Activated T-helper 1 cell treated with Interleukin-2 at 50 U/mL for 16 hours (primary cell): ENCODE measurements at places on chromosomes 16 and 17.

DNA sequence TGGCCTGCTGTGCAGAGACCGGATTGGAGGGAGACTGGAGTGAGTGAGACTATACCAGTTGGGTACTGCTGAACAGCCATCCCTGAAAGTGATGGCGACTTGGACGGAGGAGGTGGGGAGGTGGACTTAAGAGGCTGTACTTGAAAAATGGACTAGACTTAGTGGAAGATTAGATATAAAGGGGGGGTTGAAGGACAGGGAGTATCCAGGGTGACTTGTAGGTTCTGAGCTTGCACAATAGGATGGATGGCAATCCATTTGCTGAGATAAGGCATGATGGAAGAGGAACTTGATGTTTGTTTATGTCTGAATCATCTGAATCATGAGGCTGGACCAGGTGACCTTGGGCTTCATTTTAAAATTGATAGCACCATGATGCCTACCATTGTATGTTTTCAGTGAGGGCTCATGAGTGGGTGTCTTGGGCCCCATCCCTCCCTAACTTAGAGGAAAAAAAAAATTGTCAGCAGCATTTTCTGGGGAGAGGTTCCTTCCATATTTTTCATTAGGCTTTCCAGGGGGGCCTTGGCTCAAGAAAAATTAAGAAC is 41.2 kb downstream of the PRKCA start:
- DNase-seq: no peak

GRCh38 chr16:51951668-51952298 is 595.2 kb downstream of the TOX3 start:
- DNase-seq: no peak

DNA sequence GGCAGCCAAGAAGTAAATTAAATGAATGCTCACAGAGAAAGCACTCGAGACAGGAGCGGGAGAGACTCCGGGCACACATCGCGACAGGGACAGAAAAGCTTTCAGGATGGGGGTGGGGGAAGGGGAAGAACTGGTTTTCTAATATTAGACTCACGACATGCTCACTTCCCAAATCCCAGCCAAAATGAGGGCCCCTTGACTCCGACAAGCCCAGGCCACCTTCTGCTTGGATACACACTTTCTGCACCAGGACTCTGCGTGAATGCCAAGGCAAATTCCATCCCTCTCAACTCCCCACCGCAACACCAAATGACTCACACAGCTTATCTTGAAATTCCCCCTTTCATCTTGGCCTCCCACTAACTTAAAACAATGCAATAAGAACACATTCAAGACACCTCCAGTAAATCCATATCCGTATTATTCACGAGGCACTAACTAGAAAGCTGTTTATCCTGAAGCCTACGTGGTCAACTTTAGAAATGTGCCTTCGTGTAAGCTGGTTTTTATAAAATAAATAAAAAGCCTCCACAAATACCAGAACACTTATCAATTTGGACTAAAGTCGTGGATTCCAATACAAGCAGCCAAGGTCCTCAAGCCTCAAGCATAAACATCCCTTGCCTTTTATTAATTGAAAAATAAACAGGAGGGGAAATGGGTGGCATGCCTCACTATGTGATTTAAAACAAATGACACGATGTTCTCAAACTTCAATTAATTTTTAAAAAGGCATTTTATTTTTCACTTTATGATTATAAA is 46.1 kb downstream of the NXN start:
- DNase-seq: no peak

- DNase-seq: no peak
Observed at GRCh38 chr16:18024611-18025010, 311.9 kb downstream of the NPIPA8 start.

DNA sequence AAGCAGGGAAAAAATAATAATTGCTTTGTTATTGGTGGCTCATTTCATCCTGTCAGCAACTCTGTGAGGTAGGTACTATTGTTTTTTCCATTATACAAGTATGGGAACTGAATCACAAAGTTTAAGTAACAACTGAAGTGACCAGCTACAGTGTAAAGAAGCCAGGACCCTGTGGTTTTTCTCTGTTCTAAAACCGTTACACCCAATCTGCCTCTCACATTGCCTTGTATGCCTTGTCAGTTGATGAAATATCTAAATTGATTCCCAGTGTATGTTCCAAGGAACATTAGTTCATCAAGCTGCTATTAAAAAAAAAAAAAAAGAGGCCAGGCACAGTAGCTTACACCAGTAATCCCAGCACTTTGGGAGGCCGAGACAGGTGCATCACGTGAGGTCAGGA is 5.4 kb downstream of the PIGL start:
- DNase-seq: no peak

GRCh38 chr16:11498683-11499082 is 88.0 kb downstream of the LITAF start:
- DNase-seq: no peak

DNA sequence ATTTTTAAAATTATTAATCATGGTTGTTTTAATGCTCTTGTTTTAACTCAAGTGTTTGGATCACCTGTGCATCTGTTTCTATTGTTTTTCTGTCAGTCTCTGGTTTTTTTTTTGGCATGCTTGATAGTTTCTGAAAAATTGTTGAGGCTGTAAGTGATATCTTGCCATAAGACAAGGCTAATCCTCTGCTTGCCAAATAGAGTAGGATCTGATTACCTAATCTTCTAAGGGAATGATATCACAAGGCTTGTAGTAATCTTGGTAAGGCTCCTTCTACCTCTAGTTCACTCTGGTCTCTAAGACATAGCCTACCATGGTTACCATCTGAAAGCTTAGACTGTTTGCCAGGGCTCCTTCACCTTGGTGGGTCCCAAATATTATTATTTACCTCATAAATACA is 81.0 kb downstream of the ATF7IP2 start:
- no peak for DNase-seq

DNA sequence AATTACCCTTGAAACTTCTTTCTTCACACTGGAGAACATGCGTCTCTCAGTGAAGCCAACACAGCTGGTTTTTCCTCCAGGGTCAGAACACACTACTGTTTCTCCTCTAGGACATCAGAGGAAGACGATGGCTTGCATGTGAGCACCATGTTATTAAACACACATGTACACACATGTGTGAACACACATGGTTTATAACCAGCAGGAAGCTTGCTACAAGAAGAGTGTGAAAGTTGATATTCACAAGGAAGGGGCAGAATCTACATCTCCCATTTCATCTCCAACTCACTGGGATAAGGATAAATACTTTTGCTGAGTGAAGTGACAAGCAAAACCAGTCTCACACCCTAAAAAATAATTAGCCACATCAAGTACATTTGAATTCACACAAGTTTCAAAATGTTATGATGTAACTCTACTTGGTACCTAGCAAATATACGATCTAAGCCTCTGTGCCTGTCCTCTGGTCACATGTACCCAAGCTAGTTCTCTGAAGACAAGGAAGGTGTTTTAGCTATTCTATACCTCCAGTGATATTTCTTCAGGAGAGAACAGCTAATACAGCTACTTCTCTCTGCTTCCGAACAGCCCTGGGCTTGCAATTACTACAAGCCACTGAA is 127.7 kb downstream of the PARN start:
- no peak for DNase-seq

GRCh38 chr16:59783191-59783590 is 1049.1 kb upstream of the GOT2 start:
- no peak for DNase-seq

DNA sequence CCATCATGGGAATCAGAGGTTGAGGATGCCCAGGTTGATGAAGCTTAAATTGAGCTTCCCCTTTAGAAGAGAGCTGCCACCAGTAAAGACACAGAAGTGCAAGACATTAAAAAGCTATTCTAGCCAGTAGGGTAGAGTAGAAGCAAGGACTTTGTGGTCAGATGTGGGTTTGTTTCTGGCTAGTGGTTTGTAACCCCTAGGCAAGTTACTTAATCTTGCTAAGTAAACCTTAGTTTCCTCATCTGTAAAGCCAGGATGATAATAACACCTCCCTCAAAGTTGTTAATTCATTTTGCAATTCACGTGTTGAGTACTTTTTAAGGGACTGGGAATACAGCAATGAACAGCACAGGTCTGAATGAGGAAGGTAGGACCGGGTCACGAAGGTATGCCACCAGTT is 3.6 kb downstream of the SNTB2 start:
- no peak for DNase-seq

DNA sequence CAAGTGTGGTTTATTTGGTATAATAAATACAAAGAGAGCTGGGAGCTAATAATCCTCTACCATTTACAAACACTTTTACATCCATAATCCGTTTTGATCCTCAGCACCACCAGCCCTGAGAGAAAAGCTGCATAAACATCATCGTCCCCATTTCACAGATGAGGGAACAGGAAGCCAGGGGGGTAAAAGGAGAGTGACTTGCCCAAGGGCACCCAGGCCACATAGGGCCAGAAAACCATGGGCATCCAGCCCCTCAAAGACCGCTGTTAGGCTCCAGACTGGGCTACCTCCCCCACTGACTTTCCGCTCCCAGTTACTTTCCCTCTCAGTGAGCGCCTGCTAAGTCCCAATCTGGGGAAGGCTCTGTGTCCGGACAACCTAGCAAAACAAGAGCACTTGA is 6.7 kb downstream of the STX1B start:
- DNase-seq: no peak

- DNase-seq: no peak
Observed at GRCh38 chr17:44522883-44523671, 19.9 kb upstream of the GPATCH8 start.

GRCh38 chr17:74744714-74745547 is 3.5 kb upstream of the NHERF1 start:
- DNase-seq: peak; percentile 75

GRCh38 chr17:13420418-13420826 is 181.3 kb downstream of the HS3ST3A1 start:
- no peak for DNase-seq

- no peak for DNase-seq
Observed at GRCh38 chr16:57167538-57167937, 18.3 kb downstream of the PSME3IP1 start.

DNA sequence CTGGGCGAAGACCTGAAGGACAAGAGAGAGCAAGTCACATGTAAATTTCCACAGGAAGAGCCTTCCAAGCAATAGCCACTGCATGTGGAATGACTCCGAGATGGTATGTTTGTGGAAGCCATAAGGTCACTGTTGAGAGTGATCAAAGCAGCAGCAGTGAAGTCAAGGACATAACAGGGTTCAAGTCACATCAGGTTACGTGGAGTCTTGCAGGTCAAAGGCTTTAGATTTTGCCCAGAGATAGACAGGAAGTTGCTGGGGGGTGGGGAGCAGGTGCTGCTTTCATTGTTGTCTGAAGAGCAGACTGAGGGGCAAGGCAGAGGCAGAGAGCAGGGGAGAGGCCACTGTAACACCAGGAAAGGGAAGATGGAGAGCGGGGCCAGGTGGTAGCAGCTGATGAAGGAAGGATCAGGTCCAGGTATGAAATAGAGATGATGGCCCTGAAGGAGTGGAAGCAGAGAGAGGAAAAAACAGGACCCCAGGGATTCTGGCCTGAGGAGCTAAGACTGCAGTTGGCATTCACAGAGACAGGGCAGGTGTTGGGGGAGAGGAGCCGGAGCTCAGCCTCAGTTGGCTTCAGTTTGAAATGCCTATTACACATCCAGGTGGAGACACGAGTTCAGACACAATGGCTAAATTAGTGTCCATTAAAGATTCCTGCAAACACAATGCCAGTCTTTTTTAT is 129.3 kb upstream of the AXIN2 start:
- no peak for DNase-seq

- no peak for DNase-seq
Observed at GRCh38 chr16:1072526-1073261, at the start of gene SSTR5. Gene SSTR5, plus strand, starts transcription at chr16:1072747. Its CDS starts 6,122 bp downstream, at chr16:1078869.

DNA sequence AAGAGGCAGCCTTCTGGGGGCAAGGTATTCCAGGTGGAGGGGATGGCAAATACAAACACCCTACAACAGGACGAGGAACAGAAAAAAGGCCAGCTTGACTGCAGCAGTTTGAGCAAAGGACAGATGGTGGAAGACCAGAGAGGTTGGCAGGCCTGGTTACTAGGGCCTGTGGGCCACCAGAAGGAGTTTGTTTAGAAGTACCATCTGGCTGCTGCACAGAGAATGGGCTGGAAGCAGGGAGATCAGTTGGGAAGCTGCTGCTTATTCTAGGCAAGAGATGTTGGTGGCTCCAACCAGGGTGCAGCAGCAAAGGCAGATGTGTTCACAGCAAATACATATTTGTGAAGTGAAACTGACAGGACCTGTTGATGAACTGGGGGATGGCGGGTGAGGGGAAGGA is 2.9 kb upstream of the YPEL2 start:
- no peak for DNase-seq

- DNase-seq: peak; percentile 21
Observed at GRCh38 chr16:4115209-4115948, 863 bp downstream of the ADCY9 start.

DNA sequence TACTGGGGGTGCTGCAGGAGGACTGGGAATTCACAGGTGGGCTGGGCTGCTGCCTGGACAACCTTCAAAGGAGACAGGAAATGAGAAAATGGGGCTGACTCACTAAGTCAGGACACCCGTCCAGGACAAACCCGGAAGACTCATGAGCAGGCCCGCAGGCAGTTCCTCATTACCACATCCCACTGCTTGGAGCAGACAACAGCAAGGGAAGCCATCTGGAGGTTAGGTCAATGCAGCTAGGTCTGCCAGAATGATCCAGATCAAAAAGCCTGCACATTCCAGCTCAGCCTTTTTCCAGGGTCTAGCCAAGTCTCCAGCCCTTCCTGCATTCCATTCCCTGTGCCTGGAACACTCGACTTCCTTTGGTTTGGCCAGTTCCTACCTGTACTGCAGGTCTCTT is 536.5 kb upstream of the CDH11 start:
- DNase-seq: no peak

DNA sequence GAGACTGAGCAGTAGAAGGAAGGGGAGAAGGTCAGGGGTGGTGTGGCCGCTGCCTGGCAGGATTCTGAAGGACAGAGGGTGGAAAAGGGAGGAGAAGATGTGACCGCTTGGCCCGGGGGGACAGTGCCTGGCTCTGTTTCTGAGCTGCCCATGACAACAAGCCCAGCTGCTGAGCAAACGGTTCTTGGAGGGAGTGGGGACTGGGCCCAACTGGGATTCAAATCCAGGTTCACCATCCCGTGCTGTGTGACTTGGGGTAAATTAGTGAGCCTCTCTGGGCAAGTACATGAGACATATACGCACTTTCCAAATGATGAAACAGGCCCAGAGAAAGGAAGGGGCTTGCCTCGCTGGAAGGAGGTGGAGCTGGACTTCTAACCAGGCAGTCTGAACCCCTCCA is 23.3 kb downstream of the SEC14L5 start:
- no peak for DNase-seq
